ENCODE measurements at places on chromosomes 6 and 20. TPM values are rescaled to one million over a fixed set of nuclear protein-coding genes. Genes with fewer than 3 reads are reported as not detected.
A peak's percentile ranks its signal among the peaks of the same experiment; 100 is the strongest.

GLP1R gene
- total RNA-seq, result not detected

DNA sequence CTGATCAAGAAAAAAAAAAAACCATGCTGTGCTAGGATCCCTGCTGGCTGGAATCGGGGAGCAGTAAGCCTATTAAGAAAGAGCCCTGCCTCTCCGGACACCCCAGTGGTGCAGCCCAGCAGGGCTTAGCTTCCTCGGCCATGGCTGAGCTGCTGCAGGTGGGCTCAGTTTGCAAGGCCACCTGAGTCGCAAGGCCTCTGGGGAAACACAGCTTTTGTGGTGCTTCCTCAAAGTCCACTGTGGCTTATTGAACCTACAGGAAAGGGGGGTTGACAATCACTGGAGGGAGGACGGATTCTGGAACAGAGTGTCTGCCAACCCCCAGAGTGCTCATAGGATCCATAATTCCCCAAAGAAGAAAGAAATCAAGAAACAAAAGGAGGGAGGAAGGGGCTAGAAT is 240.8 kb downstream of the SMOC2 start:
- peak; percentile 65 for DNase-seq

GRCh38 chr6:73180076-73180738 is 45.1 kb downstream of the KHDC1L start:
- DNase-seq, result no peak

GRCh38 chr6:167134448-167135328 is 11.8 kb downstream of the CCR6 start:
- DNase-seq, result peak; percentile 47

DNA sequence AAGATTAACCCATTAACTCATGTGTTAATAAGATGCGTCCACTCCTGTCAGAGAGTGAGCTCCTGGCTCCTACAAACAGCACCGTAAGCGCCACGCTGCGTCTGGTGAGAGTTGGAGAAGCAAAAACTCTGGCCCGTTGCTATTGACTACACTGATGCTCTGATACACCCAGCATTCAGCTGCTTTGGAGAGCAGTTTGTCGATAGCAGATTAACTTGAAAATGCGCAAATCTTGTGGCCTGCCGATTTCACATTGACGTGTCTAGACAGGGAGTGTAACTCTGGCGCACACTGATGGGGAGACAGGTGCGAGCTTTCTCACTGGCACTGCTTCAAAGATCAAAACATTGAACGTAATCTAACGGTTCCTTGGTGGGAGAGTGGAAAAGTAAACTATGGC is 151.7 kb upstream of the RPS6KA2 start:
- DNase-seq, result no peak

All from mesenteric fat pad (tissue), 1 donor.